ENCODE measurements at places on chromosomes 16 and 17. TPM values are rescaled to one million over a fixed set of nuclear protein-coding genes. Genes with fewer than 3 reads are reported as not detected.

Gene CIBAR2
- total RNA-seq = not detected

- no peak for DNase-seq
Measured at GRCh38 chr17:12195418-12195817, 174.7 kb downstream of the MAP2K4 start.

Gene OR1F1
- total RNA-seq = not detected

DNA sequence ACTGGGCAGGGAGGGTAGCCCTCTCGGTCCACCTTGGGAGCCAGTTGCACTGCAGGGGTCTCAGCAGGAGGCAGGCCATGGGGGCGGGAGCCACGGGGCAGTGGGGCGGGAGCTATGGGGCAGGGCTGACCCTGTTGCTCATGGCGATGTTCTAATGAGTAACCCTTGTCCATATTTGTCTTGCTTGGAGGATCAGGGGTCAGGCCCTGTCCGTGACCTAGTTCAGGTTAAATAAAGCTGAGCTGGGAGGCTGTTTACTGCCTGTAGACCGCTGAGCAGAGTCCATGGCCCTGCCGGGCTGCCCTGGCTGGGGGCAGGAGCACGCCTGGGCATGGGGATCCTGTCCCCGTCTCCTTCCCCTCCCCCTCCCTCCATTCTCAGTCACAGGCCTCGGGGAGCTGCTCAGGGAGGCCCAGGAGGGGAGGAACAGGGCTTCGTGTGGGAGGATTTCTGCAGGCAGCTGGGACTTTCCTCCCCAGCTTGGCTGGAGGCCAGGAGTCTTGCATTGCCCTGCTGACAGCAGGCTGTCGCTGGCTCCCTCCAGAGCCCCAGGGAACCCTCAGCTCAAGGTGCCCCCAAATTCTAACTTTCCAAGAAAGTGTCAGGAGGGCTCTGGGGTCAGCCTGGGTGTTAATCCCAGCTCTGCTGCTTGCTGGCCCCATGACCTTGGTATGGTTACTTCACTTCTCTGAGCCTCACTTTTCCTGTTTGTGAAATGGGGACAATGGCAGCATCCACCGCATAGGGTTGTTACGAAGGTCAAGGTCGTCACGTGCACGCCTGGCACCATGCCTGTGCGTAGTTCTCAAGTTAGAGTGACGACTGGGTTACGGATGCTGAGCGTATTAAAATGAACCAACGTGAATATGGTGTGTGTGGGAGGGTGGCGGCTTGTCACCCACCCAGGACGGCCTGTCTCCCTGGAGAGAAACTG is 6.1 kb upstream of the SERPINF2 start:
- DNase-seq = peak; percentile 89

GRCh38 chr16:12901204-12901596 is 198 bp upstream of the SHISA9 start:
- DNase-seq = no peak

Gene IRX5
- total RNA-seq = 0.49 TPM

- DNase-seq = no peak
Measured at GRCh38 chr16:17607075-17607509, 136.3 kb upstream of the XYLT1 start.

Gene NPIPB6
- total RNA-seq = not detected

- no peak for DNase-seq
Measured at GRCh38 chr17:80109066-80109660, 7.8 kb downstream of the GAA start.

Gene IRX3
- total RNA-seq = 0.97 TPM

- no peak for DNase-seq
Measured at GRCh38 chr17:73166731-73167581, 2.1 kb downstream of the SSTR2 start.

Gene HOXB3
- 30.0 TPM for total RNA-seq

Gene MVD
- 8.5 TPM for total RNA-seq

GRCh38 chr17:15464231-15464985 is 3.0 kb downstream of the CDRT4 start:
- no peak for DNase-seq

Gene FBXW10B
- 0.64 TPM for total RNA-seq

Gene PIRT
- total RNA-seq = not detected

Gene CACNA1G
- 11.6 TPM for total RNA-seq

DNA sequence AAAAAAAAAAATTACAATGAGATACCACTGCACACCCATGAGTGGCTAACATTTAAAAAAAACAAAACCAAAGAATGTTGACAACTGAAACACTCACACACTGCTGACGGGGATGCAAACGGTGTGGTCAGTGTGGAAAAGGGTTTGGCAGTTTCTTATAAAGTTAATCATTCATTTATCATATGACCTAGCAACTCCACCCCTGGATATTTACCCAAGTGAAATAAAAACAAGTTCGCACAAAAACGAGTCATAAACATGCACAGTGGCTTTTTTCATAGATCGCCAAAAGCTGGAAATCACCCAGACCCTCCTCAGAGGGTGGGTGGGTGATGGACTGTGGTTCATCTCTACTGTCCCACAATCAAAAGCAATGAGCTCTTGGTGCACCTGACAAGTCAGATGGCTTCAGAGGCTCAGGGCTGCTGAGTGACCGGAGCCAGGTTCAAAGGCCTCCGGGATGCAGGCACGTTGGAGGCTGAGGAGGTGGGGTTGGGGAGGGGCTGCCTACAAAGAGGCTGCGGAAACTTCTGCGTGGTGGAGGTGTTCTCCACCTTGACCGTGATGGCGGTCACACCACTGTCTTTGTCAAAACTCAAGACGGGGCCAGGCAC is 14.2 kb downstream of the RAB40B start:
- no peak for DNase-seq

DNA sequence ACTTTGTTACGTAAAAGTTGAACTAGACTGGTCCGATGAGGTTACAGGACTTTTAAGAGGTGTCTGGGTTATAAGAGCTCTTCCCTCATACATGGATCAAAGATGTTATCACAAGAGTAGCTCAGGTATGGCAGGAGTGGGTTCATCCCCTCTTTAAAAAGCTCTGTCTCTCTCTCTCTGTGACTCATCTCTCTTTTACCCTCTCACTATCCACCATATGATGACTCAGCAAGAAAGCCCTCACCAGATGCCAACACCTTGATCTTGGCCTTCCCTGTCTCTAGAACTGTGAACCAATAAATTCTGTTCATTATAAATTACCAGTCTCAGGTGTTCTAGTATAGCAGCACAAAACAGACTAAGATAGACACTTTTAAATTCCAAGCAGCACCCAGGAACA is 1.9 kb upstream of the CLEC19A start:
- no peak for DNase-seq

Gene PLK1
- not detected for total RNA-seq

DNA sequence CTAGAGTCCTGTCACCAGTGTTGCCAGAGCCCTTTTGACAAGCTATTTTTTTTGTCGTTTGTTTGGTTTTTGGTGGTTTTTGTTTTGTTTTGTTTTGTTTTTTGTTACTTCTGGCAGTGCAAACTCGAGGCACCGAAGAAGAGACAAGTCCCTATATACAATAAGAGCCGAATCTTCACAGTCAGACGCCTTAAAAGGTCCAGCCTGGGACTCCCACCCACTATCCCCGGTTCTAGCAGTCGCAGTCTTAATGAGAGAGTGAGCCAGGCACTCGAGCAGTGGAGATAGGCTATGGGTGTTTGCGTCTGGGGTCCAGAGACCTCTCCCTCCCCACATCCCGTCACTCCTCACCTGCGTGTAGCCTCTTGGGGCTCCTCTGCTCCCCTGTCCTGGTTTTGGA is 1.9 kb downstream of the OR1F1 start:
- DNase-seq = no peak

Gene TMEM208
- total RNA-seq = 57.9 TPM

GRCh38 chr16:48535369-48535787 is 74.6 kb downstream of the N4BP1 start:
- no peak for DNase-seq

Gene MRM1
- 3.7 TPM for total RNA-seq

Gene STH
- not detected for total RNA-seq

GRCh38 chr17:42185621-42185930 is 324 bp upstream of the HCRT start:
- DNase-seq = no peak

Gene NXN
- 24.1 TPM for total RNA-seq

GRCh38 chr16:49280105-49280741 is 1.4 kb downstream of the CBLN1 start:
- no peak for DNase-seq
